ENCODE measurements at places on chromosomes 3 and 15. TPM values are rescaled to one million over a fixed set of nuclear protein-coding genes. Genes with fewer than 3 reads are reported as not detected.

GRCh38 chr3:46848271-46849044 lies 14.8 kb downstream of the MYL3 start:
- DNase-seq: no peak

DNA sequence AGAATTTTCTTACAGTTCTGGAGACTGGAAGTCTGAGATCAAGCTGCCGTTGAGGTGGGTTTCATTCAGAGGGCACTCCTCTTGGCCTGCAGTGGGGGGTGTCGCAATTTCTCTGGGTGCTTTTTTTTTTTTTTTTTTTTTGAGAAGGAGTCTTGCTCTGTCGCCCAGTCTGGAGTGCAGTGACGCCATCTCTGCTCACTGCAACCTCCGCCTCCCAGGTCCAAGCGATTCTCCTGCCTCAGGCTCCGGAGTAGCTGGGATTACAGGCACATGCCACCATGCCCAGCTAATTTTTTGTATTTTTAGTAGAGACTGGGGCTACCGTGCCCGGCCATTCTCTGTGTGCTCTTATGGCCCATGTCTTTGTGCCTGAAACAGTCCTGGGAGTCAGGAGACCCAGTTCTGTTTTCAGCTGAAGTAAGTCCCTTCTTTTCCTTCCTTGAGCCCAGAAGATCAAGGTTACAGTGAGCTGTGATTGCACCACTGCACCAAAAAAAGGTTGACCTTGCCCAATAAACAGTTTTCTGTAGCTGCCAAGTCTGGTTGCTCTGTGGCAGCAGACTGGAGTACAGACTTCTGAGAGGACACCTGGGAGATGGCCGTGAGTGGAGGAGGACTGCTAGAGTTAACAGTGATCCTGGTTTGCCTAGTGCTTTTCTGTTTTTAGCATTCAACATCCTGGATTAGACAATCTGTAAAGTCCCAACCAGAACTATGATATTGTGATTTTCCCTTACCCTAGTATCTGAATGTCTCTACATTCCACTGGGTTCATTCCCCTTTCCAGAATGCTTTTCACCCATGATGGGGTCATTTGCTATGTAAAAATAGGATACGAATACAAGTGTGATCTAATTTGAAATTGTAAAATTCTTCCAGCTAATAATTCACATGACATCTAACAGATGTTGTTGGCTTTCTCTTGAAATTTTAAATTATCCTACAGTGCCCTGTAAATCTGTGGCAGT lies 76.6 kb upstream of the RNF7 start:
- DNase-seq: no peak

The GASK1A gene
- 22.5 TPM for total RNA-seq

The PRRT3 gene
- 4.0 TPM for total RNA-seq

Measured in spinal cord (tissue), 10 donors.